ENCODE measurements at places on chromosomes 2 and 18.

GRCh38 chr2:144358374-144358964, 161.4 kb downstream of the ZEB2 start:
- no peak for DNase-seq

GRCh38 chr2:42974721-42975717, 182.6 kb upstream of the HAAO start:
- DNase-seq = peak; percentile 30

DNA sequence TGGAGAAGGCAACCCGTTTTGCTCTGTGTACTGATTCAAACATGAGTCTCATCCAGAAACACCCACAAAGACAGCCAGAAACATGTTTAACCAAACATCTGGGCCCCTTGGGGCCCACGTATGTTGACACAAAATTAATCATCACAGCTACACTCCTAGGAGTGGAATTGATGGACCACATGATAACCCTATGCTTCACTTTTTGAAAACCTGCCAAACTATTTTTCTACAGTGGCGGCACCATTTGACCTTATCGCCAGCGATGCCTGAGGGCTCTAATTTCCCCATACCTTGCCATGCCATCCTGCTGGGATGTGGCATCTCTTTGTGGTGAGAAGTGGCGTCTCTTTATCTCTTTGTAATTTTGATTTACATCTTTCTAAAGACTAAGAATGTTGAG, 38.5 kb downstream of the PSMG2 start:
- no peak for DNase-seq

DNA sequence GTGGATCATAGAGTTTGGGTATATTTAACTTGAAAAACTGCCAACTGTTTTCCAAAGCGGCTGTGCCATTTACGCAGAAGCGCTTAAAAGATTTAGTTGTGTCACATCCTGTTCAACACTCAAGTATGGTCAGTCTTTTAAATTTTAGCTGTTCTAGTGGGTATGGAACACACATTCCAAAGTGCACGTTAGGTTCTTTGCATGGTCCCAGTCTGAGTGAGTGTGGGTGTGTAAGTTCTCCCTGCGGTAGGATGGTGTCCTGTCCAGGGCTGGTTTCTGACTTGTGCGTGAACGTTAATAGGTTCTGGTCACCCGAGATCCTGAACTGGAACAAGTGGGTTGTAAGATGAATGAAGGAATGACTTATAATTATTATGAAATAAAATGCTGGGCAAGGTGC, 28.4 kb upstream of the IL36G start:
- no peak for DNase-seq

- DNase-seq = no peak
Measured at GRCh38 chr2:198347946-198348345, 543.6 kb downstream of the PLCL1 start.

DNA sequence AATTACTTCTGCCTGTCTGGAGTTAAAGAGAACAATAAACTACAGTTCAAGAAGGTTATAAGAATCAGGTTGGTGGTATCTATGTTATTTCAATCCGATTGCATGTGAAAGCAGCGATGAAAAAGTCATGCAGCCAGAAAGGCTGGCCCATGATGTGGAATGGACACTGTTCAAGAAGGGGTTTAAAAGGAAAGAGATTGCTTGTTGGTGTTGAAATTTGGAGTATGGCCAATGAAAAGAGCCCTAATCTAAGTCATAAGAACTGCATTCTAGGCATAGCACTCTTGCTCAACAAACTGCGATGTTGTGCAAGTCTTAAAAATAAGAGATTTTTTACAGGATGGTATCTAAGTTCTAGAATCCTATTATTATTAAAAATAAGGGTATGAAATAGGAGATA, 61.3 kb downstream of the EFEMP1 start:
- DNase-seq = no peak

- DNase-seq = no peak
Measured at GRCh38 chr18:11029021-11029420, 120.3 kb downstream of the PIEZO2 start.

- no peak for DNase-seq
Measured at GRCh38 chr18:39942702-39943101, 2012.3 kb upstream of the PIK3C3 start.

DNA sequence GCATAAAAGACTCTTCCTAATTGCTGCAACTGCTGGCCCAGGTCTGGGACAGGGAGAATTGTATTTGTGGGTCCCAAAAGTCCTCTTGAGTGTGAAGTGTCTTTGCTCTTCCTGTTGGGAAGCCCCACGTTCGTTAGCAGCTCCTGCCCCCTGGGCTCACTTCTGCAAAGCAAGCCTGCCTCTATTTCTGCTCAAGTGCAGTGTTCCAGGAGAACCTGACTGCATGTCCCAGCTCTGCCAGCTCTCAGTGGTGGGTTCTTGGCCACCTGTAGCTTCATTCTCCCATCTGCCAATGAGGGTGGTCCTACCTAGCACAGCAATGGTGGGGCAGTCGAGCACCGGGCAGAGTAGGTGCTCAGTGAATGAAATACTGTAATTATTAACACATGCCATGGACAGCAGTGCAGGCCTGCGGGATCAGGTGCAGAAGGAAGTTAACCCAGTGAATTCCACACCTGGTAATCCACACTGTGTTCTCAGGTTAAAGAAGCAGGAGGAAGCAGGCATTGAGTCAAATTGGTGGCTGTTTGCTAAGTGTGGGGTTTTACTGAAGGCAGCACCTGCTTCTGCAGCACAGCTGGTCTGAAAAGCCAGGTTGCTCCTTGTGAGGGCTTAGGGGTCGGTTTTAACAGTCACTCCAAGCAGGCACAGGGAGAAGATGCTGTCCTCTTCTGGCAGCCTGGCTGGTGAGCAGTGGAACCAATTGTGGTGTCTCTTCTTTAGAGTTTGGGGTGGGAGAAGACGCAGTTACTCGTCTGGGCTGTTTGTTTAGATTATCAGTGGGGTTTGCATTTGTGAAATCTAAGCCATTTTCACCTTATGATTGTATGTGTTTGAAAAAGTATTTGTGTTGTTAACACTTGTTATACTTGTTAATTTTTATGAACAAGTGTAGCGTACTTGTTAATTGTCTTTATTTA, 54.3 kb downstream of the DGKD start:
- DNase-seq = no peak

DNA sequence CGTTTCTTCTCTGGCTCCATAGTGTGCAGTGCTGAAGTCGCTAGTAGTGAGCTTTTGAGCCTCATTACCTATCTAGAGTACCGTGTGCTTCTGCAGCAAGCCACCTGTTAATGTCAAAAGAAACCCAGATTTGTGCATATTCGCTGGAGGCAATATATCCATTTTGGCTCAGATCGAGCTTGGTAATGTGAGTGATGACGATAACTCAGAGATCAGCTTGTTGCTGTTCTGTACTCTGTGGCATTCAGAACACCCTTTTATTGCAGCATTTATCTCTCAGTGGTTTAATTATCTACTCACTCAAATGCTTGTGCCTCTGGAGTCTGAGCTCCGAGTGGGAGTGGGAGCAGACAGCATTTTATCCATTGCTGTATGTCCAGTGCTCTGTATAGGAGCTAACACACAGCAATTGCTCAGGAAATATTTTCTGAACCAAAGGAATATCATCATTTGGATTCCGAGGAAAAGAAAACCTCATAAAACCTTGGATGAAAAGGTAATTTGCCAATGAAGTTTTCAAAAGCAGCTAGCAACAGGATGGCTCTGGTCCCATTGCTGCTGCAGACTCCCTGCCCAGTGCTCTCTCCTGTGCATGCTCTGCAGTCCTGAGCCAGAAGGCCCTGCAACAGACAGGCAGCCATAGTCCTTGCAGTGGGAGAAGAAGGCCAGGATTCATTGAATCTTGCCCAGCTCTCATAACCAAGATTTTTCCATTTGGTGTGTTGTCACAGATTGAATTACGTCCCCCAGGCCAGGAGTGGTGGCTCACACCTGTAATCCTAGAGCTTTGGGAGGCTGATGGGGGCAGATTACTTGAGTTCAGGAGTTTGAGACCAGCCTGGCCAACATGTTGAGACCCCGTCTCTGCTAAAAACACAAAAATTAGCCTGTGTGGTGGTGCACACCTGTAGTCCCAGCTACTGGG, 183.8 kb downstream of the MYCN start:
- no peak for DNase-seq

GRCh38 chr2:55837073-55837472, 86.5 kb downstream of the EFEMP1 start:
- DNase-seq = no peak

GRCh38 chr2:112029164-112029563, 25.9 kb upstream of the TMEM87B start:
- DNase-seq = no peak

- no peak for DNase-seq
Measured at GRCh38 chr18:46418663-46419260, 238.3 kb downstream of the LOXHD1 start.

- no peak for DNase-seq
Measured at GRCh38 chr2:120737340-120738101, 1.9 kb downstream of the GLI2 start.

DNA sequence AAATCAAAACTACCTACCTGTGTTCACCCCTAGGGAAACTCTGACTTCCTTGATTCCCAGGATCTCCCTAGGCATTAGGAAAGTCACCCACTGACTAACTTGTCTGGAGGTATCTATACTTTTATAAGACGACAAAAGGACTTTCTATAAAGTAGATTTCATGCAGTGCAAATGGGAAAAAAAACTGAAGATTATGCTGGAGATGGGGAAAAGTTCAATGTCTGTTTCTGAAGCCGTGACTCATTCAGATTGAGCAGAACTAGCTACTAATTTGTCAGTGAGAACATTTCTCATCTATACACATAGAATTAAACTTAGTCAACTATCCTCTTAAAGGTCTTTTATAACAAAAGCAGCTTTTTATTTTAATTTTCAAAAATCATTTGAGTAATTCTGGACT, 6.0 kb downstream of the SEPTIN10 start:
- no peak for DNase-seq

- DNase-seq = no peak
Measured at GRCh38 chr2:134218930-134219658, 34.8 kb upstream of the MGAT5 start.

DNA sequence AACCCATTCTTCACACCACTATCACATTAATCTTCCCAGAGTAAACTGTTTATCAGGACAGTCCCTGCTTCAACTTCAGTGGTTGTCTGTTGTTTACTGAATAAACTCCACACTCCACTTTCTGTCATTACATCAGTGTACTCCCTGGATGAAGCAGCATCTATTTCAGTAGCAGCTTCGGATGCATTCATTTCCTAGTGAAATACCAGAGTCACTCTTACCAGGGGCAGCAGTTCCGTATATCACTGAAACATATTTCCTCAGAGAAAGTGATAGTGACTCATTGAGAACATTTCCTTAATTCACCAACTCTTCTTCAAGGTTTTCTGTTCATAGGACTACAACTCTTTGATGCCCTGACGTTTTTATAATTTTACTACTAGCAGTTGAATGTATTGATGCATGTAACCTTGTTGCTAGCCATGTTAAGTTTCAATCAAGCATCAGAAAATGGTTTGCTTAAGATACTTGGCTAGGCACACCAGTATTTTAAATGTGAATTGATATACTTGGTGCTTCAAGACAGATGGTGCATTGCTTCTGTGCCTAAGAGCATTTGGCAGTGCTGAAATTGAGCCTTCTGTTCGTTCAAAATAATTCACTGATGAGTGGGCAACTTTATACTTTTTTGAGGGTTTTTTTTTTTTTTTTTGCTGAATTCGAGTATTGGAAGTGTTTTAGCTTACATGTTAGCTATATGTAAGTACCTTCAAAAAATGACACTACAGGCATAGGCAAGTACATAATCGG, 92.3 kb downstream of the UBE2E3 start:
- DNase-seq = no peak

GRCh38 chr2:213185147-213185822, 33.9 kb upstream of the IKZF2 start:
- no peak for DNase-seq

GRCh38 chr2:207883002-207883780, 113.5 kb upstream of the FZD5 start:
- no peak for DNase-seq

- DNase-seq = no peak
Measured at GRCh38 chr18:3217948-3218647, 1.7 kb downstream of the MYOM1 start.

DNA sequence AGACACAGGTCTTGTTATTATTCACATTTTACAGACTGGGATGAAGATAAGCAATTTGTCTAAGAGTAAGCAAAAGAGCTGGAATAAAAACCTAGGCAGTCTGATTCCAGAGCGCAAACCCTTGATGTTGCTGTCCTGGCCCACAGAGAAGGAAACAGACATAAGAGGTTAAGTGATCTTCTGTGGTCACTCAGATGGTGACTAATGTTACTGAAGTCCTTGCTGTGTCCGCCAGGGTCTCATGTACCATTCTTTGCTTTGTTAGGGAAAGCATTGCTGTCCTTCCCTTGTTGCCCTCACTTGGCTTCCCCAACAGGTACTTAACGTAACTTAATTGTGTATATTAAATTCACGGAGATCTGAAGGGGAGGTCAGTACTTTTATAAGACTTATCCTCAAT, 14.9 kb upstream of the FAP start:
- no peak for DNase-seq

DNA sequence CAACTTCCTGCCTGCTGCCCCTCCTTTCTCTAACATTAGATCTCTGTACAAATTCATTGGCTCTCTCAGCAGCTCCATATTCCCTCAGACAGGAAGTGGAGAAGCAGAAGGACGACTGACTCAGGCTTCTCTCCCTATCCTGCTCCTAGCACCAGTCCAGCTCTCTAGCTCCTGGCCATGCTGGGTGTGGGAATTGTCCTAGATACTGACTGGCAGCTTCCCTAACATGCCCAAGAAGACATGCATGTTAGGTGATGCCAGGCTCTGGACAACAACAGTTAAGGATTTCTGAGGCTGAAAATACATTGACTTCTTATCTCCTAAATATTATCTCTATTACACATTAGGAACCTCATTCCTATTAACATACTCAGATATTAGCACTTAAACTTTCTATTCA, 292.9 kb downstream of the IKZF2 start:
- DNase-seq = no peak

GRCh38 chr2:10517351-10518043, 69.4 kb upstream of the ODC1 start:
- DNase-seq = no peak

GRCh38 chr2:158776231-158776630, 18.9 kb upstream of the DAPL1 start:
- no peak for DNase-seq

- no peak for DNase-seq
Measured at GRCh38 chr2:67561457-67561965, 164.4 kb downstream of the ETAA1 start.

DNA sequence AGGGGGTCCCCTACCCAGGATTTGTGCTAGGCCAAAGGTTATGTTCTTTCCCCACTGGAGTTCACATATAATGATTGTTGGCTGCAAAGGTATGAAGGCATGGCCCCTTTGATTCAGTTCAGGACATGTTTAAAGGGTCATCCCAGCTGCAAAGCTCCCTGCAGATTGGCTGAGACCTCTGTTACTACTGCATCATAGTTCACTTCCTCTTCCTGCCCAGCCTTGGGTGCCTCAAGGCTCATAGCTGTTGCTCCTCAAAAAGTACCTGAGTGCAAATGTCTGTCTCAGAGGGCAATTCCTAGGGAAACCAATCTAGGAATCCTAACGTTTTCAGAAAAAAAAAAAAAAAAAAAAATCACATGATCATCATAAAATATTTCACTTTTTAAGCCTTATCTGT, 125.1 kb downstream of the ATL2 start:
- DNase-seq = no peak

- DNase-seq = no peak
Measured at GRCh38 chr2:55782528-55783173, 89.0 kb upstream of the PNPT1 start.

GRCh38 chr2:54088191-54088634, 27.2 kb upstream of the ACYP2 start:
- no peak for DNase-seq

GRCh38 chr2:23904692-23905091, 22.2 kb downstream of the ATAD2B start:
- no peak for DNase-seq

GRCh38 chr18:67354091-67354490, 162.4 kb downstream of the DSEL start:
- no peak for DNase-seq
